ENCODE measurements at places on chromosomes 16 and 17.

GRCh38 chr17:49730078-49730784 is 22.5 kb upstream of the SLC35B1 start:
- no peak for DNase-seq

- DNase-seq = peak; percentile 28
Observed at GRCh38 chr17:12545877-12546513, 119.7 kb upstream of the MYOCD start.

GRCh38 chr16:79400462-79401149 is 199.9 kb downstream of the MAF start:
- no peak for DNase-seq

GRCh38 chr17:63707151-63707550 is 7.2 kb upstream of the LIMD2 start:
- no peak for DNase-seq

GRCh38 chr17:1720856-1721386 is 3.6 kb upstream of the WDR81 start:
- peak; percentile 55 for DNase-seq

DNA sequence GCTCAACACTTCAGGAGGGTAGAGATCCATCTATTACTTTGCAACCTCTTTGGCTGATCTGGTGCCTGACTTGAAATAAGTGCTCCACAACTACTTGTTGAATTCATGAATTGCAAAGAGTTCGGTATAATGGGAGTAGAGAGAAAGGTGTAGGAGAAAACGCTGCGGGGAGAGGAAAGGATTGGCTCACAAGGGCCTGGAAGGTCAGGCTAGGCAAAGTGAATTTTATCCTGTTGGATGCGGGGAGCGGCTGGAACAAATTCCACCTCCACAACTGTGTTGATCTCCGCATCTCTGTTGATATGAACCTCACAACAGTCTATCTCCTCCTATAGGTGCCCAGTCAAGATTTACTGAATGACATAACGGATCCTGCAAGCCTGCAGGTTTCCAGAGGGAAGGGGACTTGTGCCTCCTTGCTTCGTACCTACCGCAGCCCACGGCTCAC is 684 bp downstream of the SLX4 start:
- DNase-seq = no peak

All from NCI-H1694 (cell line).